ENCODE measurements at places on chromosomes 7 and 10.

GRCh38 chr10:45395554-45395953 lies 21.5 kb downstream of the ALOX5 start:
- no peak overlapping the region for H3K4me3 ChIP-seq
- no peaks in the 10 kb centered on the region for H3K36me3 ChIP-seq
- no peaks in the 10 kb centered on the region for H3K4me1 ChIP-seq

DNA sequence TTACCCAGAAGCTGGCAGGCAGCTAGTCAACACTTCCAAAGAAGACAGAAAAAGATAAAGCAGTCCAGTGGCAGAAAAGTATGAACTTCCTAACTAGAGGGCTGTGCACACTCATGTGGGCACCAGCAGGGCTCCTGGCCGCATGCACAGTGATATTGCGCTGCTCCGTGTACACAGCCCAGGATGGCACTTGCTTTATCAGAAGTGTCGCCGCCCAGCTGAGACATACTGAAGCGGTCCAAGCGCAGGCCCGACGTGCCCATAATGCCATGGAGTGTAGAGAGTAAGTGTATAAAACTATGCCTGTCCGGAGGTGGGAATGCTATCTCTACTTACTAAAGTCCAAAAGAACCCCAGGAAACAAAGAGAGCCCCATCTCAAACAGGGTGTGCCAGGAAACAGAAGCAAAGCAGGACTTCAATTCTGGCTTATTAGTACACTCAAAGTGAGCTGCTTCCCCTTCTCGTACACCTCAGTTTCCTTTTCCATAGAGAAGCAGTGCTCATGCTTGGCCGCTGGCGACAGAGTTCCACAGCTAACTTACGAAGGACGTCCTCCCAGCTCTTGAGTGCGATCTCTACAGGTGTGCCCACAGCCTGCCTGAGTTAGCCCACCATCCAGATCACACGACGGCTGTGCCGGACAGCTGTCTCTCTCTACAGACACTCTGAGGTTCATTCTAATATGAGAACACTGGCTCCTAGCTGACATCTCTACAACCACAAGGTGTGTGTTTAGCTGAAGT lies 234.3 kb downstream of the COBL start:
- no peak for DNase-seq
- H3K4me1 ChIP-seq: no peaks in the 10 kb centered on the region
- H3K36me3 ChIP-seq: no peaks in the 10 kb centered on the region
- no peaks in the 10 kb centered on the region for H3K27me3 ChIP-seq
- no peak overlapping the region for H3K4me3 ChIP-seq

GRCh38 chr7:17206349-17206905 lies 92.0 kb upstream of the AHR start:
- no peaks in the 10 kb centered on the region for H3K36me3 ChIP-seq
- H3K4me3 ChIP-seq: no peak overlapping the region
- H3K27me3 ChIP-seq: no peaks in the 10 kb centered on the region
- no peak for DNase-seq
- H3K27ac ChIP-seq: no peak overlapping the region

DNA sequence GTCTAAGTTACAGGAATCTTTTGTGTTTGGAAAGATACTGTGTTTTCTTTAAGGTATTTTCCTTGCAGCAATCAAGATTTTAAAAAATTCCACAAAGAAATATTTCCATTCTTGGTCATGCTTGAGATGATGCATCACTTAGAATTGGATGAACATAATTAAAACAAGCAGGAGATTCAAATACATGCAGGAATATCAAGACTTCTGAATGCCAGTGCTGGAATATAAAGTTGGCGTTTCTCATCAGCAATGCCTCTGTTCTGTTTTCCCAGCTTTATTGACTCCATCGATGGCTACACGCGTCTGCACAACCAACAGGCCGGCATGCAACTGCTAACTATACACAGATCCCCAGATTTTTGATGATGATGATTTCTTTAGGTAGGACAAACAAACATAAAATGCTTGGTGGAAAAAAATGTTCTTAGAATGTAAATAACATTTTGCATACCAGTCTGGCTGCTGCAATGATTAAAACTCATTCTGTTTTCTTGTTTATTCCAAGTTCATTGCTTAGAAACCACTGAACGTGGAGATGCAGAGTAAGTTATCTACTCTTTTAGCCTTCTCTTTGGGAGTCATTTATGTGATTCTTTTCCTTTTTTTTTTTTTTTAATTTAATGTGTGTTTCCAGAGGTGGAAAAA lies 91.3 kb upstream of the FAM171A1 start:
- H3K4me3 ChIP-seq: no peak overlapping the region
- H3K27ac ChIP-seq: no peak overlapping the region
- H3K36me3 ChIP-seq: no peaks in the 10 kb centered on the region
- no peak for DNase-seq
- peaks cover 5% of the 10 kb centered on the region for H3K27me3 ChIP-seq

DNA sequence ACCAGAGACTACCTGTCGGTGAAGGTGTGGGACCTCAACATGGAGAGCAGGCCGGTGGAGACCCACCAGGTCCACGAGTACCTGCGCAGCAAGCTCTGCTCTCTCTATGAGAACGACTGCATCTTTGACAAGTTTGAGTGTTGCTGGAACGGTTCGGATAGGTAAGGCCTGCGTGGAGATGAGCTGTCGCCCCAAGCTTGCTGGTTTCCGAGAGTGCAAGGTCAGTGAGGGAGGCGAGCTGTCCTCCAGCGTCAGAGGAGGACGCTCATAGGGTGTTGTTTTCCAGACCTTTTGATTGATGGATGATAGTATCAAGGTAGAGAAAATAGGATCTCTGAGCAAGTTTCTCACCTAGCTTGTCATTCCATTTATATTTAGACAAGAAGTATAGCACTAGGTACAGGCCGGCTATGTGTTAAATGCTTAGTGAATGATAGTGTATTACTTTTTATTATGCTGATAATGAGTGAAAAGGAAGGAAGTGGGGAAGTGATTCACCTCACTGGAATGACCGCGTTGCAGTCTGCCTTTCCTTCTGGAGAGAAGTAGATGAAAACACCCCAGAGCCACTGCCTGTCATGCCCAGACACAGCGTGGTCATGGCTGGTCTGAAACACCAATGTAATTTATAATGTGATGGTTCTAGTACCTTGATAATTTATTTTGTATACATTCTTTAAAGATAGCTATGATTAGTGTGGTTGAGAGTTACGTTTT lies 33.9 kb downstream of the BNIP3 start:
- no peak overlapping the region for H3K27ac ChIP-seq
- DNase-seq: no peak
- H3K27me3 ChIP-seq: no peaks in the 10 kb centered on the region
- H3K4me3 ChIP-seq: no peak overlapping the region
- no peaks in the 10 kb centered on the region for H3K4me1 ChIP-seq

DNA sequence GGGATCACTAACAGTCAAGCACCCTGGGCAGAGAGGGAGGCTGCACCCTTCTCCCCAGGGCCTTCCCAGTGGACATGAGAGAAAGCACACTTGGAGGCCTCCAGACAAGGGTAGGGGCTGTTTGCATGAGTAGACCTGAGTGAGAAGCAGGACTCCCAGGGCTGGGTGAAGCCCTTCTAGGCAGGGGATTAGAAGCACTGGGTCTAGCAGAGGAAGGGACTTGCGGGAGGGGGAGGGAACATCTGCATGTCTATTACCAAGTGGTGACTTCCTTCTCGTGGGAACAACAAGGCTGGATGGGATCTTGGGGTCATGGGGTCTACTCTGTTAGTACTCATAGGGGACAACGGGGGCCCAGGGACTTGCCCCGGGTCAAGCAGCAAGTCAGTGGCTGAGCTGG lies 67.8 kb downstream of the EMX2 start:
- H3K4me1 ChIP-seq: no peaks in the 10 kb centered on the region
- no peak for DNase-seq
- no peaks in the 10 kb centered on the region for H3K36me3 ChIP-seq
- no peaks in the 10 kb centered on the region for H3K27me3 ChIP-seq
- H3K27ac ChIP-seq: no peak overlapping the region

GRCh38 chr7:120841608-120842007 lies 16.3 kb downstream of the TSPAN12 start:
- no peak overlapping the region for H3K4me3 ChIP-seq
- H3K4me1 ChIP-seq: no peaks in the 10 kb centered on the region
- H3K27ac ChIP-seq: no peak overlapping the region
- H3K27me3 ChIP-seq: no peaks in the 10 kb centered on the region
